LNCaP clone FGC (cell line): ENCODE measurements at places on chromosomes 2 and 18.
A peak's percentile ranks its signal among the peaks of the same experiment; 100 is the strongest.

- DNase-seq: no peak
Measured at GRCh38 chr2:128770143-128771085, 451.7 kb upstream of the HS6ST1 start.

DNA sequence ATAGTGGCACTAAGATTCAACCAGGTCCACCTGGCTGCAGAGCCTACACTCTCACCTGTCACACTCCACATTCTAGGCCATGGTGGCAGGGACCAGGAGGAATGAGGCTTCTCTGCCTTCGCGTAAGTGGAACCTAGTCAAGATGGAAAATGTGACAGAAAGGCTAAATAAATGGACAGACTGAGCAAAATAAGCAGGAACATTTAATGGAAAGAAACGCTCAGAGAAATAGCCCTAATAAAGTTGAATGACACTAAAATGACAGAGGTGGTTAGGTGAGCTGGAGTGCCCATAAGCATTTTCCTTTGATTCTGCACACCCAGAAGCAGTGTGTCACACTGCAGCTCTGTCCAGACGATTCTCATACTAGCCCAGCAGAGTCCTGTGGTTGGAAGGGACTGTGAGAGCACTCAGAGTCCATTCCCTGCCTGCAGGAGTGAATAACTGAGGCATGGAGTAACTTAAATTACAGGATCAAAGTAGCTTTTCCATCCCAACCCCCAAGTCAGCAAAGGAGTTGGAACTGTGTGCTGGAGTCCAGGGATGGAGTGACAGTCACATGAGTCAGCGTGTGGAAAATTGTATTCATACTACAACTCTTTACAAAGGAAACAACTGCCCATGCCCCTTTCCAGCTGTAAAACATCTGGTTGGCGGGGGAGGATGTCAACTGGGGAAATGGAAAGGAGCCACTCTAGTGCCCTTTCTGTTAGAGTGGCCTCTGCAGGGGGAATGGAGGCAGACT lies 105.4 kb upstream of the LGALSL start:
- no peak for DNase-seq

DNA sequence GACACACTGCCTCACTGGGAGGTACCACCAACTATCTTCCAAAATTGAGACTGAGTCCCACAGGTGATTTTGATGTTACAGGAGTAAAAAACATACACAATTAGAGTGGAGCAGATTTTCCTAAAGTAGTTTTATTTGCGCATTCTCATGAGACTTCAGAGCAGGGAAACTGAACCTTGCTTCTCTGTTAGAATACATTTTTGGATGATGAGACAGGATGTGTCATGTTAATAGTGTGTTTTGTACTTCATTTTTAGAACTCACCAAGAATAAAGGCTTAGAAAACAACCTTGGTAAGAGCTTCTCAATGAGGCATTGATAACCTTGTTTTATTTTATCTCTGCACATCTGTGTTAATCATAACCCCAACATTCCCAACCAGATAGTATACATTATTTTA lies 310.2 kb upstream of the GALNT5 start:
- DNase-seq: no peak

GRCh38 chr2:203238292-203238703 lies 520 bp upstream of the CYP20A1 start:
- no peak for DNase-seq

- no peak for DNase-seq
Measured at GRCh38 chr2:176680916-176681516, 411.8 kb downstream of the MTX2 start.

DNA sequence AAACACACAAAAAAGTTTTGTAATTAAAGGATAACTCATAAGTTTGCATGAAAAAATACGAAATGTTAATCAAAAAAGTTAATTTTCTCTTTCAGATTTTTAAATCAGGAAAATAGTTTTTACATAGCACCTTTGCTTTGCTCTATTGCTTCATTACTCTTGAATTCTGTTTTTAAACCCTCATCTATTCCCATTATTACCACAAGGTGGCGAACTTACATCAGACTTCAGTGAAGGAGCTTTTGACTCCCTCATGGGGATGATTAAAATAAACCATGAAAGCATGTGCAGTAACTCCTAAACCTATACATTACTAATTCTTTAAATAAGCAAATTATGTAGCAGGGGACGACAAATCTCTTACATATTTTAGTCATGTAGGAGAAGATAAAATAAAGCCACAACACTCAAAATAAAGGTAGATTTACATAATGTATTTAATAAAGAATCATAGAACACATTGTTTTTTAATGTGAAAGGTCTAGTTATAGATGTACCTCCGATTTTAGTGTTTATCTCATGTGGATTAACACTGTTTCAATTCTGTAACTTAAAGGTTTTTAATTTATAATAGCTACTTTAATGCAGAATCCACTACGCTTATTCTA lies 105.2 kb downstream of the NETO1 start:
- peak; percentile 69 for DNase-seq

GRCh38 chr2:222907790-222908441 lies 47.1 kb downstream of the ACSL3 start:
- DNase-seq: no peak

GRCh38 chr18:58866066-58866772 lies 1.5 kb downstream of the ZNF532 start:
- no peak for DNase-seq

DNA sequence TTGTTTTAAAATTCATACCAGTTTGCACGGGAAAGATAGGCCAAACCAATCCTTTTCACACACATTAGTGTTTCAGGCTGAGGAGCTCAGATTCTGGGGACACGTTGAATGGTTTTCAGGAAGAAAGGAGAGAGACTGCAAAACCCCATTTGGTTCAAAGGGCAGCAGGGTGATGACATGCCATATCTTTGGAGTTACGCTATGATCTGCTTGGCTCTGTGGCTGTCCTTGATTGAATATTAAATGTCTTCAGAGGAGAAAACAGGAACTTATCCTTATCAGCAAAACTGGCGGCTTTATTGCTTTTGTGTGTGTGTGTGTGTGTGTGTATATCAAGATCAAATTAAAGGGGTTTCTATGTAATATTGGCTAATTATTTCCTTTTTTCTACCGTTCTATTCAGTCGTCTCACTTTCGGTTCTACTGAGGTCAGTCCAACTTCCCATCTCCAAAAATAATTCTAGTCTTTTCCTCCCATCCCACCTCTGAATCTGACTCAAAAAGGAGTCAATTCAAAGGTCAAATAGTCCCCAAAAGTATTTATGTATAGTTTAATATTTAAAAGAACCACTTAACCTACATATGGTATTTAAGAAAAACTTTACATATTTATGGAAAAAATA lies 292.9 kb upstream of the CCDC68 start:
- DNase-seq: no peak

DNA sequence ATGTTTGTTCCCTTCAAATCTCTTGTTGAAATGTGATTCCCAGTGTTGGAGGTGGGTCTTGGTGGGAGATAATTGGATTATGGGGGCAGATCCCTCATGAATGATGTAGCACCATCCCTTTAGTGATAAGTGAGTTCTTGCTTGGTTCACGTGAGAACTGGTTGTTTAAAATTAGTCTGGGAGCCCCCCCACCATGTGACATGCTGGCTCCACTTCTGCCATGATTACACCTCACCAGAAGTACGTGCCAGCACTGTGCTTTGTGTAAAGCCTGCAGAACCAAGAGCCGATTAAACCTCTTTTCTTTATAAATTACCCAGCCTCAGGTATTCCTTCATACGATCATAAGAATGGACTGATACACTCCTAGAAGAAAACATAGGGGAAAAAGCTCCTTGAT lies 10.1 kb downstream of the ABI2 start:
- DNase-seq: no peak

DNA sequence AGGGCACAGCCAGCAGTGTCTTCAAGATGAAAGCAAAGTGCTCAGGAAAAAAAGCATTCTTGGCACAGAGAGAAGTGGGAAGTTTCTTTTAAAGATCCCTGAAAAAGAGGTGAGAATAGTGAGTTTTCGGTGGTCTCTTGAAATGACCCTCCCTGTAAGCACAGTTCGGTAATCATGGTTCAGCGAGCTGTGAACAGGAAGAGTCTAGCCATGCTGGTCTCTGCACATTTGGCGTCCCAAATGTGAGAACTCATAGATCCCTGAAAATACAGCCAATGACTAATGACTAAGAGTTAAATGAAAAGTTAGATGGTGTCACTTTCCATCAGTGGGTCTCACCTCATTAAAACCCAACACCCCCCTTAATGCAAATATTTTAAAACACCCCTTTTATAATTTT lies 3.4 kb downstream of the IL1R1 start:
- no peak for DNase-seq

DNA sequence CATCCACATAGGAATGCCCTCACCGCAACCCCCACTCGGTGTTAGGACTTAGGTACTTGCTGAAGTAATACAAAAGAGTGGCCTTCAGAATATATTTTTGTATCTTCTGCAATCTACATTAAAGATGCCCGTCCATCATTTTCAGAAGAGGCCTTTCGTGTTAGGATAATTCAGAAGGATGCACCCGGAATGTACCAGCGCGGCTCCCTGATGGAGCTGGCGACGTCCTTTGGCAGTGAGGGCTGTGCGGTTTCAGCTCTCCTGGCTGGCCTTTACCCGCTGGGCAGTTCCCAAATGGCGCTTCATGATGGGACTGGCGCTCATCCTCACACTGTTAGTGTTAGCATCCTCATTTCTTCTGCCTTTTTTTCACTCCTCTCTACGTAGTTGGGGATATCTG lies 15.3 kb downstream of the TWIST2 start:
- no peak for DNase-seq

- DNase-seq: no peak
Measured at GRCh38 chr2:240247241-240247867, 106.9 kb upstream of the OTOS start.

DNA sequence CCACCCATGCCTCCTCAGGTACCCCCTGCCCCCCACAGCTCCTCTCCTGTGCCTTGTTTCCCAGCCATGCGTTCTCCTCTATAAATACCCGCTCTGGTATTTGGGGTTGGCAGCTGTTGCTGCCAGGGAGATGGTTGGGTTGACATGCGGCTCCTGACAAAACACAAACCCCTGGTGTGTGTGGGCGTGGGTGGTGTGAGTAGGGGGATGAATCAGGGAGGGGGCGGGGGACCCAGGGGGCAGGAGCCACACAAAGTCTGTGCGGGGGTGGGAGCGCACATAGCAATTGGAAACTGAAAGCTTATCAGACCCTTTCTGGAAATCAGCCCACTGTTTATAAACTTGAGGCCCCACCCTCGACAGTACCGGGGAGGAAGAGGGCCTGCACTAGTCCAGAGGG lies 803 bp upstream of the DES start:
- no peak for DNase-seq

GRCh38 chr2:216645636-216645950 lies 12.4 kb downstream of the IGFBP2 start:
- DNase-seq: no peak

GRCh38 chr2:101371636-101372035 lies 15.7 kb downstream of the CREG2 start:
- DNase-seq: no peak

- DNase-seq: no peak
Measured at GRCh38 chr18:13502585-13502984, 223.8 kb downstream of the FAM210A start.

- no peak for DNase-seq
Measured at GRCh38 chr2:239821694-239822075, 203.5 kb downstream of the NDUFA10 start.

- no peak for DNase-seq
Measured at GRCh38 chr18:10141559-10141958, 227.7 kb downstream of the VAPA start.

DNA sequence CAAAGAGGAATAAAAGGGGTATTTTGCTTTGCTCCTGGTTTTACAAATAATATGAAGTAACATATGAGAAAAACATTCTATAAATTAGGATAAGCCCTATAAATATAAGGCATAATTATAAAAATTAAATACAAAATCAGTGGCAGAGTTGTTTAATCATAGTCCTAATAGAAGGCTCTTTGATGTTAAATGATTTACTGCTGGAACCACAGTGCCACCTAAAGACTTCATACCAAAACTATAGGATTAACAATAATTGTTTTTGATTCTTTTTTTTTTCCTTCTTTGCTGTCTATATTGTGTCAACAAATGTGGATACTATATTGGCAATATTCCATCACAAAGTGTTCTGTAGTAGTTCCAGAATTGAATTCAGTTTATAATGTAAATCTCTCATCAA lies 837.7 kb upstream of the SLC39A10 start:
- DNase-seq: peak; percentile 7

- DNase-seq: no peak
Measured at GRCh38 chr18:48330016-48330991, 78.9 kb downstream of the ZBTB7C start.

GRCh38 chr2:40227210-40227609 lies 224.7 kb downstream of the SLC8A1 start:
- no peak for DNase-seq

DNA sequence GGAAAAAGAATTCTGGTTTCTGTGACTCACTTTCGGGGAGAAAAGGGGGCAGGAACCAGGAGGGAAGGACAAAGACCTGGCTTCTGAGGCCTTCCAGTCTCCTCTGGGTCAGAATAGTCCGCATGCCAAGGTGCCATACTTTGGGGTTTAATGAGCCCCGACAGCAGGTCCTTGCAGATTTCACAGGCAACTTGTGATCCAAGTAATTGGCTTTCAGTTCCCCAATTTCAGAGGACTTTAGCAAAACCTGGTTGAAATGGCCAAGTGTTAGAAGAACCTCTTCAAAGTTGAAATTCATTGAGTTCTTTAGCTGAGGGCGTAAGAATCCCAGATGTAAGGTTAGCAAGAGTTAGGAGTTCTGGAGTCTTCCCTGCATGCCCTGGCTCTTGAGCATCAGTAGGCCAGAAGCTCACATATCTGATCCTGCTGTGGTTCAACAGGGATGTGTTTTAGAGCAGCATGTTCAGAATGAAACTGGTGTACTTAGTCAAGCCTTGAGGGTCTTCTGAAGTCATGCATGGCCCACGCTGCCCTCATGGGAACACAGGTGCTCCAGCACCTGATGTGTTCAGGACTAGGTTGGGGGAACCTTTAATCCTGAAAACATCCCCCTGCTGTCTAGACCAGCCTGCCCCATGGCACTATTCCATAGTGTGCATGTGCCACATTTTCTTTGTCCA lies 143.0 kb downstream of the NUP35 start:
- no peak for DNase-seq

- DNase-seq: no peak
Measured at GRCh38 chr18:74139888-74140287, 7.7 kb downstream of the FBXO15 start.

GRCh38 chr18:13281406-13281805 lies 62.8 kb downstream of the LDLRAD4 start:
- no peak for DNase-seq
